ENCODE measurements at places on chromosomes 6 and 20.

DNA sequence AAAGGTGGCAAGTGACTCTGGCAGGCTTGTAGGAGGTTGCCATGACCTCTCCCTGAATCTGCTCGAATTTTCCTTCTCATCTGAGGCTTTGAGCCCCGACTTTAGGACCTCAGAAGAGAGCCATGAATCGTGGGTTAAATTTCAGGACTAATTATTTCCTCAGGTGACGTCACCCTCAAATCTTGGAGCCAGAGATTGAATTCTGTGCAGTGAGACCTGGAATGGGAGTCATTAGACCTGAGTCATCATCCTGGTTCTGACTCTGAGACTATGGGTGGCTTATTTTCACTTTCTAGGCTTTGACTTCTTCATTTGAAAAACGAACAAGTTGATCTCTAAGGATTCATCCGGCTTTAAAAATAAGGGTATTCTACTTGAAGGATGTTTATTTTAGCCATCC is 48.5 kb upstream of the PDYN start:
- DNase-seq: no peak

- no peak for DNase-seq
Observed at GRCh38 chr20:38155811-38156210, 9.3 kb downstream of the TGM2 start.

DNA sequence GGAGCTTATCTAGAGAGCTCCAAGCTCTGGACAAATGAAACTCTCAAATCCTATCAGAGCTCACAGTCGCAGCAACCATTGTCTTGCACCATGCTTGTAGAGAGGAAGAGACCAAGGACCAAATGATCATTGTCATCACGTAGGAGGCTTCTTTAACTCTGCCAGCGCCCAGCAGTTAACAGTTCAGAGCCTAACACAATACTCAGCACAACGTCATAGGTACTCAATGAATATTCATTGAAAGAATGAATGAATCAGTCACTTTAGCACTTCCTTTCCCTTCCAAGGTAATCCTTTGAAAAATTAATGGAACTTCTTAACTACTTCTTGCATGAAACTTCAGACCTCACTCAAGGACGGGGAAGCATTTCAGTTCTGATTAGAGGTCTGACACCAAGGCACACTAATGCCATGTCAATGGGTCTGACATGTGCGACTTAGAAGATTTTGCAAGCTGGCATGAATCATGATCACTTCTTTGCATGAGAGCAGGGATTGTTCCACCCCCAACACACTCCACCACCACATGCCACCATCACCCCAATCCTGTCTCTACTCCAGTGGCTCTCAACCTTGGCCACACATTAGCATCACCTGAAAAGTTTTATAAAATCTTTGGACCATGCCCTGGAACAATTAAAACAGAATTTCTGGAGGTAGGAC is 45.1 kb downstream of the KHDC1L start:
- no peak for DNase-seq

GRCh38 chr20:62454904-62455636 is 20.7 kb downstream of the GATA5 start:
- DNase-seq: no peak

DNA sequence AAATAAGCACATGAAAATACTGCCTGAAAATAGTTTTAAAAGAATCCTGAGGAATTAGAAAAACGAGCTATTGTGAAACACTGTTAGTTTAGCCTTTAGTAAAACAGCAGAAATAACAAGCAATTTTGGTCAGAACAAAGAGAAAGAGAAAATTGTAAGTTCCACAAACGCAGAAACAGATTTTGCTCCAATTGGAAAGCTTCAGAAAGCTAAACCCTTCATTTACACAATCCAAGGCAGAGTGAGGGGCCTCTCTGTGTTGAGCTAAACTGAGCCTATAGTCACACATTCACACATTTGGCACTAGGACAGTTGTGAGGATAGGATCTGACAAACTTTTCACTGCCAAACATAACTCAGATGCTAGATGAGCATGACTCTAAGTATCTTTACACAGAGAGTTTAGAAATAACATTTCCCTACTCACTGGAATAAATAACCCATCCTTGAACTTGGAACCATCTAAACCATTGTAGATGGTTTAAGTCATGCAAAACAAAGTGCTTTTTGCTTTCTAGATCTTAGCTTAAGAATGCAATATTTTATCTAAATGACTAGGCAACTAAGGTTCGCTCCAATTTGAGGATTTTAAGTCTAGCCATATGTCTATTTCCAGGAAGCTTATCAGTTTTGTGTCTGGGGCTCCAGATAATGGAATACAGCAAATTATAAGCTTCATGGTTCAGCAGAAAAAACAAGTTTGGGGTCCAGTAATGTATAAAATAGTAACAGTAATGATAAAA is 122.6 kb downstream of the SGK1 start:
- DNase-seq: no peak

GRCh38 chr20:37880726-37881591 is 22.0 kb upstream of the VSTM2L start:
- no peak for DNase-seq

DNA sequence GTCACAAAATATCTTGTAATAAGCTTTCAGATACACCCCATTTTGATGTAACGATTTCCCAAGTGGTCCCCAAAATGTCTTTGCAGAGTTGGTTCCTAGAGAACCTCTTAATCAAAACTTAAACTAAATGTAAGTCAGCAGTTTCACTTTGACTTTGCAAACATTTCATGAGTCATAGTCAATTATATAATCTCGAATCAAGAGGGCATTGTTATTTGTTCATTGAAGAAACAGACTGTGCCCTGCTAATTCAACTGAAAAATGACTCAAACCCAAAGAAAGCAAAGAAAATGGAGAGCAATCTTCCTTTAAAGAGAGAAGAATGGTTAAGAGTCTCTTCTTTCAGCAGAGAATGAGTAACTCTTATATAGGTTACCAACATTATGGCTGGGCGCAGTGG is 58.3 kb downstream of the IPCEF1 start:
- DNase-seq: no peak

GRCh38 chr6:170442596-170442995 is 110.5 kb downstream of the PSMB1 start:
- no peak for DNase-seq

- DNase-seq: no peak
Observed at GRCh38 chr6:95352064-95352795, 225.1 kb upstream of the MANEA start.

DNA sequence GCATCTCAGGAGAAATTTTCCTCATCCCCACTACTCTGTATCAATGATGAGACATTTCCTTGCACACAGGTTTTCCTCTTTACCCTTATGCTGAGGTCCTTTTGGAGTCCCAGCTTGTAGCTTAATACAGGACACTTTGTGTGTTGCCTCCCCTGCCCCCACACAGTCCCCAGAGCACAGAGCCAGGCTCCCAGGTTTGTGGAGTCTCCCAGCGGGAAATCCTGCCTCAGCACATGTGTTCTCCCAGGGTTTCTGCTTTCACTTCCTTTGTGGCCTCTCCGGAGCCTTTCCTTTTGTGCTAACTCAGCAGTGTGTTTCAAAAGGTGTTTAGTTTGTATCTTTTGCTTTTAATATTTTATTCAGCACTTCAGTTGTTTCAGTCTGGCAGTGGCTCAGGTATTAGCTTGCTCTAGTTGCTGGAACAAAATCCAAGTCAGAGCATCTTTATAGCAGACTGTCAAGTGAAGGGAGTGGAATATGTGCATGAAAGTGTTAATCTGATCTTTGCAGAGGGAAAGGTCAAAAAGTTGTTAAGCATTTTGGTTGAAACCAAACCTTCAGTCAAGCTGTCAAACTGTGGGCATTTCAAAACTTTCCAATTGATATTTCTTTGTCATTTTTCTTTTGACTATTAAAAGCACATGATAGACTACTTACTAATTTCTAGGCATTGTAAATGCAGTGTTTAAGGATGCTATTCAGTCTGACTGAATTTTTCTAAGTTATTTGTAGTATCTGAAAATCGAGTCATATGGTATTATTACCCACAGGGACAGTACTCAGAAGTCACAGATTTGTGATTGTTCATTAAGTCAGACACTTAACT is 8.6 kb downstream of the SNX9 start:
- no peak for DNase-seq

DNA sequence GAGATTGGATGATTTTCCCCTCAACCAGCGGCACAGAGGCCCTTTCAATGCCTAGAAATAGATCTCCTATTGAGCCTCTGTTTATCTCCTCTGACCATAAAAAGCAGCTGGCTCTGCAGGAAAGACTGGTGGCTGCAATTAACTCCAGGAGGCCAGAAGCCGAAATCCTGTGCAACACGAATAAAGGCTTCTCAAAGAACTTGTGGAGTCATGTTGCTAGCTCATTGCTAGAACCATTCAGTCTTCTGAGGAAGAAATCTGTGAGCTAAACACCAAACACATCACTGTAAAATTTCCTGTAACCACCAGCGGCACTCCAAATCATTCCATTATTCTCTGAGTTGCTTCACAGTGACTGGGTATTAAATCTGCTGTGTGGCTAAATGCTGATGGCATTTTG is 49.1 kb upstream of the TPD52L1 start:
- DNase-seq: no peak

DNA sequence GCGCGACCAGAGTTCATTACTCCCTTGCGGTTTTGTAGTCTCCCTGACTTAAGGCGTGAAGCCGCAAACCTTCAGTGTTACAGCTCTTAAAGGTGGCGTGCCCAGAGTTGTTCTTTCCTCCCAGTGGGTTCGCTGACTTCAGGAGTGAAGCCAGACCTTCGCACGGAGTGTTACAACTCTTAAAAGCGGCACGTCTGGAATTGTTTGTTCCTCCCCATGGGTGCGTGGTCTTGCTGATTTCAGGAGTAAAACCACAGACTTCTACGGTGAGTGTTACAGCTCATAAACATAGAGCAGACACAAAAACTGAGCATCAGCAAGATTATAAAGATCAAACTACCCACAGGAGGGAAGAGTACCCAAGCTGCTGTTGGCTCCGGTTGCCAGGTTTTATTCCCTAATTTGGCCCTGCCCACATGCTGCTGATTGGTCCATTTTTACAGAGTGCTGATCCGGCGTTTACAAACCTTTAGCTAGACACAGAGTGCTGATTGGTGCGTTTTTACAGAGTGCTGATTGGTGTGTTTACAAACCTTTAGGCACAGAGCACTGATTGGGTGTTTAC is 10.4 kb downstream of the TMEM14C start:
- no peak for DNase-seq

DNA sequence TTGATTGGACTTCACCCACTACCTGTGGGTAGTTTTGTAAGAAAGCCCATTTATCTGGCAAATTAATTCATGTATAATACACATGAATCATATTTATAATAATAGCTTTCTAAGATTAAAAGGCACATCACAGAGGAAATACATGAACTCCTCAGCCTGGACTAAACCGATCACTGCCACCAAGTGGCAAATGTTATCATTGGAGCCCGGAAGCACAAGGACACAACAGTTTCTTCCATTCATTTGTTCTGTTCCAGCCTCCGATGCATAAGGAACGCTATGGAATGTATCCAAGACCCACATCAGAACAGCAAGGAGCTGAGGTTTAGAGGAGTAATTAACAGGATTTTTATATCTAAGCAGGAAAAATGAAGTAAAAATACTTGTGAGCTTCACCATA is 13.9 kb upstream of the IPCEF1 start:
- DNase-seq: no peak

DNA sequence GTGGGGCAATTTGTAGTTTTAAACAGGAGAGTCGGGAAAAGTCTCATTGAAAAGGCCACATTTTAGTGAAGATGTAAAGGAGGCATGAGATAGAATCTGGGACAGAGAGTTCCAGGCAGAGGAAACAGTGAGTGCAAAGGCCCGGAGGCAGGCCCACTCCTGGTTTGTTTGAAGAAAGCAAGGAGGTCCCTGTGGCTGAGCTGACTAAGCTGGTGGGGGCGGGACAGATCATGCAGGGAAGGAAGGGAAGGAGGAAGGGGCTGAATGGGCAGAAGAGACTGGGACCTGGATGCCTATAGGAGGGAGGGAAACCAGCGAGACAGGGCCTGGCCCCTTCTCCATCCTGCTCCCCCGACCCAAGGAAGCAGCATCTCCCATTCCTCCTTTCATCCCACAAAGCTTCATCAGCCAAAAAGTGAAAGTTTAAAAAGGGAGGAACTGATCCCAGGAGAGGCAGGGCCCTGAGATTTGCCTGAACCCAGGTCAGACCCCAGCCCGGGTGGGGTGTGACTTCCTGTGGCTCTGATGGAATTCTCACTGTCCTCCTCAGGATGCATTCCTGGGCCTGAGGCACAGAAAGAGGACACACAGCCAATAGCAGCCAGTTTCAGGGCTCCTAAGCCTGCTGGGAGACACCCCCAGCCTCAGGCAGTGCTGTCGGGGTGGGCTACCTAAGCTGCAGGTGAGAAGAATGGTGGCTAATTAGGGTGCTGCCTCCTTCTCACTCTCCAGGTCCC is 54.2 kb upstream of the SIRPA start:
- DNase-seq: no peak

GRCh38 chr6:151130329-151130728 is 109.4 kb upstream of the AKAP12 start:
- DNase-seq: no peak

DNA sequence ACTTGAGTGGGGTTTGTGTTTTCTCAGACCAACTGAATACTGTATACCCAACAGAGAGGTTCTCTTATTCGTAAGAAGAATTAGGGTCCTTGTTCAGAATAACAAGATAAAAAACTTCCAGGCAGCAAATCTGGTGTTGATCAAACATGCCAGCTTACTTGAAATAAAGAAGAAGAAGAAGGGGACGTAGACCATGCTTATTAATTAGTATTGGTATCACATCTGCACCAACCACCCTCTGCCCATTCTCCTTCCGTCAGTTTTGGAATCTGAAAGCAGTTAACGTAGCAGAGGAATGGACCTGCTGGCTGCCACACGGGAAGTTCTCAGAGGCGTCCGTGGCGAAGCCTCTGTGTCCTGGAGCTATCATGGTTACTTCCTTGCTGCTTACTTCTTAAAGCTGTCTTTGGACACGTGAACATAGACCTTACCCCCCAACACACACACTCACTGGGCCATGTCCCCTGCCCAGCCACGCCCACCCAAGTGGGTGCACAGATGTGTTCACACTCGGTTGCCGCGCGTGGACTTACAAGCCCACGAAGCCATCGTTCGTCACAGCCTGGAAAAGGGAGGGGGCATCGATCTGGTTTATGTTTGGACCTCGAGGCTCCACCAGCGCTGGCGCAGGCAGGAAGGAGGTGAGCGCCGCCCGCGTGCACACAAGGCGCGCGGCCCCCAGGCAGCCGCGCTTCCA is 4.1 kb upstream of the DLL1 start:
- DNase-seq: peak; percentile 56

- no peak for DNase-seq
Observed at GRCh38 chr6:119360262-119360915, 10.8 kb upstream of the MAN1A1 start.

DNA sequence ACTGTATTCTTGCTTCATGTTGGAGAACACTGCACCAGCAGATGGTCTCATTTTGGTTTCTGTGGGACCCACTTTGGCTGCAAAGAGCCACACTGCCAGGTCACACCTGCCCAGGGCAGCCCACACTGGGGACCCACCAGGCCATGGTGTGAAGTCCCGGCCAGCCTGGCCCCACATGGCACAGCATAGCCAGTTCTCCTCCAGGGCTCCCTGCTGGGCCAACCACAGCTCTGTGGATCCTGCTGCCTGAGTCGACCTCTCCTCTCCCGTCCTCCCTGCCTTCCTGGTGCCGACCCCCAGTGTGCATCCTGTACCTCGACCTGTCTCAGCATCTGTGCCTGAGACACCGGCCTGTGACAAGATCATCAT is 3.0 kb downstream of the ARFRP1 start:
- no peak for DNase-seq
